ENCODE measurements at places on chromosomes 2 and 18.

- peak; percentile 63 for DNase-seq
Observed at GRCh38 chr2:55014962-55015939, 35.0 kb downstream of the RTN4 start.

GRCh38 chr2:172063446-172063845 is 21.9 kb upstream of the DLX1 start:
- DNase-seq, result no peak

DNA sequence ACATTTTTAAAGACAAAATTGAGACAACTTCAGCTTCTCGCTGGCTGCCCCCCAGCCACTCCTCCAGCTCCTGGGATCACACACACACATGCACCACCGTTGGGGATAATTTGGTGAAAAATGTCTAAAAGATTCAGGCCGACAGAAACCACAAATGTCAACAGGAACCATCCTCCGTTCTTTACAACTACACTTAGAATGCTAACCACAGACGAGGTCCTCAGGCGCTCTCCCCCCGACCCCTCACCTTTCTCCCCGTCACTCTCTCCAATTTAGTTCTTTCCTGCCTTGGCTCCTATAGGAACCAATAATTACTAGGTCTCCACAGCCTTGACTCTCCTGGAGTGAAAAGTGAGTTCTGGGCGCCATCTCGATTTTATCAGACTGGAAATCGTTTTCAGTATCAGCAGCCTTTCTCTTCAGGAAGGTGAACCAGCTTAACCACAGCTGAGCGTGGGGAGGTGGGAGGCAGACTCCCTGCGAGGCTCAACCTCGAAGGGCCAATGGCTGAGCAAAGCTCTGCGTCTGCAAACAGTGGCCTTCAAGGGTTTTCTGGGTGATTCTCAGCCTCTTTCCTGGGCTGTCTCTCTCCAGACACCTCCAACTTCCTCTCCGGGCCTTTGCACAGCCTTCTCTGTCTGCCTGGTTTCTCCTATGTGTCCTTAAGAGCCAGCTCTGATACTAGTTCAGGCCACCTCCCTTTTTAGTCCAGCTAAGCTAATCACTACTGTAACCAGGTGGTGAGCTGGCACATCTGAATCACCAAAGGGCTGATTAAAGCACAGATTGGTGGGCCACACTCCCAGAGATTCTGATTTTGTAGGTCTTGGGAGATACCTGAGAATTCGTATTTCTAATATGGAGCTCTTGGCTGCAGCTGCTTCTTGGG is 115.7 kb upstream of the COPS8 start:
- DNase-seq, result no peak

GRCh38 chr2:187358531-187358930 is 89.5 kb downstream of the CALCRL start:
- no peak for DNase-seq

- DNase-seq, result no peak
Observed at GRCh38 chr2:197870137-197870536, 65.7 kb downstream of the PLCL1 start.

DNA sequence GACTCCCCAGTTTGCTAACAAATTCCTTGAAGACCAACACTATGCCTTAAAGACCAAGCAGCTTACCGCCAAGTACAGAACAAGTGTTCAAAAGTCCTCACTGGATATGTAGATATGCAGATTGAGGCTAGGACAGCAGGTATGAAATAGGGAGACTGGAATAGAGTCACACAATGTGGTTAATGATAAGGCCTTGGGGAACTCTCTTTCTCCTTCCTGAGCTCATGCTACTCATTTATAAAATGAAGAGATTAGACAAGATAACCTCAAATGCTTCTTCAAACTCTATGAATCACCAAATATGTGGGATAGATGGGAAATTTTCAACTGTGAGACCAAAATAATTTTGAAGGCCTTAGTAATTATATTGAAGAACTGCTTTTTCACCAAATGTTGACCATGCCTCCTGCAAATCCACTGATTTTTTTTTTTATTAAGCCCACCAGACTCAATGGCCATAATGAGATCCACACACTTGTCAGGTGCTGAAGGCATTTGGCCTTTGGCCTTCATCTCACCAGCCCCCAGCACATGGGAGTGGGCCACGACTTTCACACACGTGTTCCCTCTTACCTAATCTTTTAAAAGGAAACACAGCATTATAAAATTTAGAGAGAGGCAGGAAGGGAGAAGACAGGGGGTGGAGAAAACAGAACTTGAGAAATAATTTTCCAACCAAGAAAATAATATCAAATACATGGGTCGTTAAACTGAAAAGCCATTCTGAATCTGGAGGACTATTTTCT is 181.5 kb downstream of the EN1 start:
- no peak for DNase-seq

DNA sequence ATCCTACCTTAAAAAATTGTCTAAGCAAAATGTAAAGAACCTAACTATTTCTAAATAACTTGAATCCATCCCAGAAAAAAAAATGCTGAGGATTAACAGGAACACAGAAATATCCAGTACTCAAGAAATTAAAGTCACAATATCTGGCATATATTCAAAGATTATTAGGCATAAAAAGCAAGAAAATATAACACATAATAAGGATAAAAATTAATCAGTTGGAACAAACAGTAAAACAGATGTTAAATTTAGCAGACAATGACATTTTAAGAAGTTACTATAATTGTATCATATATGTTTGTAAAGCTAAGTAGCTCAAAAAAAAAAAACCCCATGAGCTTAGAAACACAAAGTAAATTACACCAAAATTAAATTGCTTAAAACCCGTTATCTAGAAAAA is 427.4 kb upstream of the GYPC start:
- no peak for DNase-seq

DNA sequence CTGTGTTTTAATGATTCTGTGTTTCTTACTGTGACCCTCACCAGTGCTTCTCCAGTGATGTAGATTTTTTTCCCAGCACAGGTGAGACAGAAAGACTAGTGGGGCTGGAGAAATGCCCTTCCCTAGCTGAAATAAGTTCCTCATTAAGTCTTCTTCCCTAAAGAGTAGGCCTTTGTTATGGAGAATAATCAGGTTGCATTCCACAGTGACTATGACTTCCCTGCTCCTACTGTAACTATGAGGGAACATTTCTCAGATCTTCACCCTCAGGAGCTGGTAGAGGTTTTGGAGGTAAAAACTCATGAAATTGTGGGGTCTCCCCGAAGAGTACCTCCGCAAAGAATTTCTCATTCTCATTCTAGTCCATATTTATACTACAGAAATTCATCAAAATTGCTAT is 286.2 kb downstream of the GRB14 start:
- DNase-seq, result no peak

DNA sequence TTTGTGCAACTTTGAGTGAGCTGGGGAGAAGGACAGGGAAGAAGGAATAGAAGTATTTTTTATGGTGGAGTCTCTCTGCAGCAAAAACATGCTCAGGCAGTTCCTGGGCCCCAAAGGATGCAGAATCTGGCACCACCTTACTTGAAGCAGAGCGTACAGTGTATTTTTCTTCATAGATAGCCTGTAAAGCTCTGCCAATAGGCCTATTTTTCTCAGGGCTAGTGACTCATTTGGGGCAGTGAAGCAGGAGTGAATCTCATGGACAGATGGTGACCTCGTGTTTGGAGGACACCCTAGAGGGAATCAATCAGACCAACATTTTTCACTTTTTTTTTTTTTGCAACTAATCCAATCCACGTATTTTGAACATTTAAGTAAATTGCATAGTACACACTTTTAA is 268.1 kb upstream of the CXCR4 start:
- no peak for DNase-seq

DNA sequence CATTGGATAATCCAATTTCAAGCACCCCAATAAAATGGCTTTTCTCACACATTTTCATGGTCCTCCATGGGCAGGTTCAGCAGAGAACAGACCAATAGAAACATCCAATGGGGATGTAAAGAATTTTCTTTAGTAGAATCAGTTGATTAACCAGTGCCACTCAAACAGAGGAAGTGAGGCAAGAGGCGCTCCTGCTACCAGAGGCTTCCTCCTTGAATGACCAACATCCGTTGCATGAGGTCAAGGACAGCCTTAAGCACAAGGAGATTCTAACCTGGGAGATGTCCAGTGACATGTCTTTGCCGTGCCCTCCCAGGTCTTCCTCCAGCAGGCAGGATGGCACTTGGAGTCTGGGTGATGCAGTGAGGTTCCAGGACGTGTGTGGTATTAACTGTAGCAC is 146.6 kb downstream of the PIEZO2 start:
- no peak for DNase-seq

- DNase-seq, result no peak
Observed at GRCh38 chr2:181052523-181052891, 72.1 kb downstream of the UBE2E3 start.

GRCh38 chr2:186995092-186995491 is 146.1 kb upstream of the ZSWIM2 start:
- DNase-seq, result no peak

GRCh38 chr2:46134531-46135227 is 162.5 kb upstream of the EPAS1 start:
- DNase-seq, result no peak

DNA sequence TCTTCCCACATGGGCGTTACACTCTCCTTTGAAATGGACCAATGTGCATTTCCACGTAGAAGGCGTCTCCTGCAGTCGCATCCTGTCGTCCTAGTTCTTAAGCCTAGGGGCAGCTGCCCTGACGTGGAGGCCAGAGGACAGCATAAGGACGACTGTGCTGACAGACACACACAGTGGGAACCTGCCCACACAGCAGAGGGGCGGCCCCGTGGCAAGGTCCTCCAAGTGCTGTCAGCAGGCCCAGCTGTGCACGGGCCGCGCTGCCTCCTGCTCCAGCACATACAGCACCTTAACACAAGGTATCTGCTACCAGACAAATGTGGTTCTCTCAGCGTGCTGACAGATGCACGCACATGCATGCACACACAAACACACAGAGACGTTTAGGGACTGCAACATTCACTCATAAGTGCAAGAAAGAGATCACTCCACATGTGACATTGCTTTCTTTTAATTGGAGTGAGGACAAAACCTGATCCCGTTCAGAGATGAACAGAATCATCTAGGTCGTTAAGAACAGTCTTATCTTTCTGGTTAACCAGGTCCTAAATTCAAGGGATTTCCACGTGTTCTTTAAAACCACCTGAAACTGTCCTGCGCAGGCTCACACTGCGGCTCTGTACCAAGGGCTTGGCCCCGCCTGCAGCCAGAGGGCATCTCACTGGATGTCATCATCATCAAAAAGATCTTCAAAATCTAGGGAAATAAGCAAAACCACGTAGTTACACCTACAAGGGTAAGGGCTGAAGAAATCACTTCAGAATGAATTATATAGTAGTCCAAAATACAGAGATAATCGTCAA is 5.5 kb downstream of the COPS9 start:
- DNase-seq, result no peak

DNA sequence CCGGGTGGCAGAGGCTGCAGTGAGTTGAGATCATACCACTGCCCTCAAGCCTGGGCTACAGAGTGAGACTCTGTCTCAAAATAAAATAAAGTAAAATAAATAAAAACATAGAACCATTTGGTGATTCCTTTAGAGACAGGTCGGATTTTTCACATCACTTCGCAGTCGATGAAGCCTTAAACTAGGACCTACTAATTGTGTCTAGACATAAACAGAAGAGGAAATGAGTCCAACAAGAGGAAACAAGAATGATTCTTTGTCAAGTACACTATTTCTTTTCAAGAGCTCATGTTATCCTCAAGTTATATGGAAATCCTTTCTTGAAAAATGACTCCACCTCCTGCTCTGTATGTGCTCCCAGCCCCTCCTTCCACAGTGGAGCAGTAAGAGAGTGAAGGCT is 758.9 kb downstream of the DPP10 start:
- no peak for DNase-seq

GRCh38 chr2:53827398-53828175 is 32.2 kb downstream of the GPR75 start:
- no peak for DNase-seq

DNA sequence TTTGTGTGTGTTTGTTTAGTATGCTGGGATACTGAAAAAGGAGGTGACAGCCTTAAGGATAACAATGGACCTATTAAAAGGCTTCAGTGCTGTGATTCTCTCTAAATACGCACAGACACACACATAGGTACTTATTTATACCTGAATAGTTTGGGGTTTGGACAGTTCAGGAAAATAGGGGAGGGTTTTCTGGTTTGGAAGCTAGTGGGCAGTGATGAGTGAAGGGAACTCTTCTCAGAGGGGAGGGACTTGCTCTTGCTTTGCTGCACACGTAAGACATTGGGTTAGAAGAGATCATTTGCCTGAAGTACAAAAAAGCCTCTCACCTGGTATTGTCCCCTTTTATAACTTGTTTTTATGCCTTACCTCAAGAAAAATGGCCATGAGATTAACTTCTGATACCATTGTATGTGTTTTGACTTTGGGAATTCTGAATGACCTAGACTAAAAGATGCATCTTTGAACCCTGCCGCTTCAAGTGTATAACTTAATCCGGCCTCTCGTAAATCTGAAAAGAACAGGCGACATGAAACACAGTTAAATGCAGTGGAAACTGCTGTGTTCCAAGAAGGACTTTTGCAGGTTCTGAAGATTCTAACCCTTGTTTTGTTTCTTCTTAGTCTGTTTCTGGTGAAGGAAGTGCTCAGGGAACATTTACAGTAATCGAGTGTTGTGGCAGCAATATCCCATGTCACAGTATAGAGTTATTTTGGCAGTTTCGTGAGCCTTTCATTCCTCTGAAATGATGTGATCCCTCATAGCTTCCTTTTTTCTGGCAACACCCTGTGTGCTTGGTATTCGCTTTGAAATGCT is 2.5 kb downstream of the CRIM1 start:
- peak; percentile 44 for DNase-seq

DNA sequence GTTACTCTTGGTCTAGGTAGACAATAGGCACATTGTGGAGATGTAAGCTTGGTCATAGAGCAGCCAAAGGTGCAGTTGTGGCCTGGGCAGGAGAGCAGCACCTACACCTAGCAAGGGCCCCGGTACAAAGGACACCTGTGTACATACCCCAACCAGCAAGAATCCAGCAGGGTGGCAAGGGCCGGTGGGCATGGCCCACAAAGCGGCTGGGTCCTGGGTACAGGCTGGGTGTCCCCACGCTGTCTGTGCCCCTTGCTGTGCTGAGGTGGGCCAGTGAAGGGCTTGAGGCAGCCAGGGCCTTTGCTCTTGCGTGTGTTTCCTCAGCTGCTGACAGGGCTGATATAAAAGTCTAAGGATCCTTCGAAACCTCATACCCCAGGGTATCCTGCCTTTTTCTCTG is 501.8 kb downstream of the EIPR1 start:
- DNase-seq, result no peak

DNA sequence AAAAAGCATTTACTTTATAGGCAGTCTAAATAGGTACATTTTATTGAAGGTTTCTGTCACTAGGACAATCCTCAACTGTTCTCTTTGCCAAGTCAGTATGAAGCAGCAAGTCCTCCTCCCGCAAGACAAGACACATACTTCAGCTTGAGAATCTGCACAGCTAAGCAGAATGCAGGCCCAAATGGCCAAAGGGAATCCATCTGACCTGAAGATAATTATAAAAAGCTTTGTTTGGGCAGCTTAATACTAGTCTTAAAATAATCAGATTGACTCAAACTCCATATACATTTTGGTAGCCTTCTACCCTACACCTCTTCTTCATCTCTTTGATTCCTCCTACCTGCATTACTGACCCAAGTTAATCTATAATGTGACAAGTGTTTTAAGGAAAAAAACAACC is 1.8 kb downstream of the LANCL1 start:
- peak; percentile 13 for DNase-seq

GRCh38 chr2:189580241-189580651 is 340 bp downstream of the SLC40A1 start:
- DNase-seq, result peak; percentile 15

- DNase-seq, result peak; percentile 2
Observed at GRCh38 chr2:132009874-132010521, 151.8 kb downstream of the ANKRD30BL start.
